ENCODE measurements at places on chromosomes 3 and 15. TPM values are rescaled to one million over a fixed set of nuclear protein-coding genes. Genes with fewer than 3 reads are reported as not detected.

GRCh38 chr3:49638445-49638844 is 35.7 kb upstream of the APEH start:
- DNase-seq, result no peak
- no peaks in the 10 kb centered on the region for H3K27me3 ChIP-seq
- H3K4me1 ChIP-seq, result no peaks in the 10 kb centered on the region

DNA sequence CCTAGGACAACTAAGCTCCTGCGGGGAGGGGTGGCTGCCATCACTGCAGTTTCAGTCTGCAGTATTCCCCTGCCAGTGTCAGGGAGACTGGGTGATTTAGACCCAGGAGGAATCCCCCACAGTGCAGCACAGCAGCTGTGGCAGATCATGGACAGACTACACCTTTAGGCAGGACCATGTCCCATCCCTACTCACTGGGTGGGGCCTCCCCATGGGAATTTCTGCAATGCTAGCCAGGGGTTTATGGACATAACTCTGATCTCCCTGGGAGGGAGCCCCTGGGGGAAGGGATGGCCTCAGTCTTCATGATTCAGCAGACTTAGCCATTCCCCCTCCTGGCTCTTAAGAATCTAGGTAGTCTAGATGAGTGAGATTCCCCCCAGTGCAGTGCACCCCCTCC is 130.1 kb upstream of the STAC start:
- no peak overlapping the region for H3K27ac ChIP-seq
- H3K27me3 ChIP-seq, result no peaks in the 10 kb centered on the region
- no peaks in the 10 kb centered on the region for H3K36me3 ChIP-seq
- DNase-seq, result no peak
- H3K4me3 ChIP-seq, result no peak overlapping the region

DNA sequence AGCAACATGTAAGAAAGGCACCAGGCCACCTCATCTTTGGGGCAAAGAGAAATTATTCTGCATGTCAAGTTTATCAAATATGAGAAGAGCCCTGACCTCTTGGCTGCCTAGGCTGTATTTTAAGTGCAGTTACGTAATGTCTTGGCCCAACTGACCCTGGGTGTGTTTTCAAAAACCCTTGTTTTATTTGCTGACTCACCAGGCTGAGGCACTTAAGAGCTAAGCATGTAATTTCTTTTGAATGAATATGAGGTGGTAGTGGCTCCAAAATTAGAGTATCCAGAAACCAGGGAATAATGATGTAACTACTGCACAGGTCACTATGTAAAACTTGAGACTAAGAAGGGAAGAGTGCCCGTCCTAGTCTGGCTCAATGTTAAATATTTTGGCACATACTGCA is 24.3 kb downstream of the PGPEP1L start:
- no peaks in the 10 kb centered on the region for H3K27me3 ChIP-seq
- DNase-seq, result peak; percentile 42
- H3K4me1 ChIP-seq, result peaks cover 17% of the 10 kb centered on the region
- H3K27ac ChIP-seq, result no peak overlapping the region

The KIF7 gene
- not detected for polyA plus RNA-seq

The LRIG1 gene
- polyA plus RNA-seq, result 0.82 TPM

Measured in CD14-positive monocyte (primary cell).